ENCODE measurements at places on chromosomes 5 and 9.

DNA sequence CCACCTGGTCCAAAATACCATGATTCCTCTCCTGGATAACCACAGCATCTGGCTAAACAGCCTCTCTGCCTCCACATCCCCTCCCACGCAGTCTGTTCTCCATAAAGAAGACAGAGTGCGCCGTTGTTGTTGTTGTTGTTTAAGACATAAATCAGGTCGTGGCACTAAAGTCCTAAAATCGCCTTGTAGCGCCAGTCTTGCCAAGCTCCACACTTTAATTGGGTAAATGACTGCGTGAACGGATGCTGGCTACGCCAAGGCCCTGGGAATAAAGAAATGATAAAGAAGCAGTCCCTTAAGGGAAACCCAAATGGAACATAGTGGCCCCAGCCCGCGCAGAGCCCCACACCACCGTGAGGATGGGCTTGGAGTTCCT lies 364 bp upstream of the SFXN1 start:
- DNase-seq: no peak

- DNase-seq: no peak
Measured at GRCh38 chr9:73050887-73051550, 98.2 kb upstream of the ALDH1A1 start.

GRCh38 chr5:114435885-114436299 lies 74.0 kb downstream of the KCNN2 start:
- DNase-seq: no peak

GRCh38 chr5:125047871-125048270 lies 301.4 kb upstream of the ZNF608 start:
- no peak for DNase-seq

DNA sequence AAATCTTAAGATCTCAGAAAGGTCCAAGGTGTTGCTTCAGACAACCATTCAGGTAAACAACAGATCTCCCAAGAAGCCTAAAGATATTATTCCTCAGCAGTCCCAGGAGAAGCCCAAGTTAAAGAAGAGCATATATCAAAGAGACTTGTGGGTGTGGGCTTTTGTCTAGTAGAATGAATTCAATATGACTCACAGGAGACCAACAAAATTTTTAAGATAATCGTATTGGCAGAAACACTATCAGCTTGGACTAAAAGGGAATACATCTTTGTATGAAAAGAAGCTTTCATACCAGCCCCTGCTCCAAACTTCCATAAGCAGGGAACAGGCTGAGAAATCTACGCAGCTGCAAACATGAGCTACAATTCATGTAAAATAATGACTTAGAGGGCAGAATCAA lies 10.2 kb downstream of the CTNNAL1 start:
- no peak for DNase-seq

Data from activated CD4-positive, alpha-beta T cell treated with anti-CD3 and anti-CD28 coated beads for 1 hour (primary cell).